ENCODE measurements at places on chromosomes 1 and 21.

DNA sequence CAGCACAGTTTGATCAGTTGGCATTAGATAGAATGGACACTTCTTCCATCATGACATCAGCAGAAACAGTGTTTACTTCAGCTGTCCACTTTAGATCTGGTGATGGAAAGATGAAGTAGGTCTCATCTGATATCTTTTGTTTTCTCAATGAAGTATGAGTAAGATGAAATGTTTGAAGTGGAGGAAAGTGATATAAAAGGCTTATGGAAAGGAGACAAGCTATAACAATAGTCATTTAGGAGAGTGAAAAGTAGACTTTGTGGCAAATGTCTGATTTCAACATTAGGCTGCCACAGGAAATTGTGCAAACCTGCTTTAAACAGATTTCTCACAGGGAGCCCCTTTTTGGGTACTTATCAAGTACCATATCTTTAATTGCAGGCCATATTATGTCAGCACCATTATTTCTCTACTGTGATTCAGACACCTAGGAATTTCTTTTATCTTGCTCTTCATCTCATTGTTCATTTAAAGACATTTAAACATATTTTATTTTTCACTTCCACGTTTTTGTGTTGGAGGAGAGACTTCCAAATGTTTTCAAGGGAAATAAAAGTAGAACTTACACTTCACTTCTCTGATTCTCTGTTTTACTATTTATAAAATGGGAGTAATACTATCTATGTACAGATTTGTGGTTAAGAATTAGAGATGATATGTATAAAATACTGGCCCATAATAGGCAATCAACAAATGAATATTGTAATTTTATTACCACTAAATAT lies 18.1 kb downstream of the PDC start:
- DNase-seq, result no peak

DNA sequence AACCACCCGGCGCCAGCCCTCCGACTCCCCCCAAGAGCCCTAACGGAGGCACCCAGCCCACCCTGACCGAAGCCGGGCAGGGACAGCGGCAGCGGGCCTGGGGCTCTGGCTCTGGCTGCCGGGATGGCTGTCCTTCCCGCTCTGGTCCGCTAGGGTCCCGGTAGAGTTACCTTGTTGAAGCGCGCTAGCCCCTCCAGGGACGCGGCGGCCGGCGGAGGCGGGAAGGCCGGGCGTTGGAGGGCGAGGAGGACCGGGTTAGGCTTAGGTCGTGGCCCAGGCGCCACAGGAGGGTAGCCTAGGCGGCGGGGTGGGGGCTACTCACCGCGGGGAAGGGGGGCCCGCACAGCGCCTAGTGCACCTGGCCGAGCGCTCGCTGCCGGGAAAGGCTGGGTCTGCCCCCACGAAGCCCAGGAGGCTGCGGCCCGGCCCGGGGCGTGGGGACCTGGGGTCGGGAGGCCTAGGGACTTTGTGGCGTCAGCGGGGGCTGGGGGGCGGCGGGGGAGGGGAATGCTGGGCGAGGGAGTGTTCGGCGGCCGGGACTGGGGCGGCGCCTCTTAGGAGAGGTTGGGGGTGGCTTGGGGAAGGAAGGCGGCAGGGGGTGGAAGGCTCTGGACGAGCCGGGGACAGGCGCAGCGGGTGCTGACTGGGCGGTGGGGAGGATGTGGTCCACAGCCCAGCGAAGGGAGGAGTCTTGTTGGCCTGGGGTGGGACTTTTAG lies at the start of gene TRIM17:
Gene TRIM17 (minus strand): TSS at position 645 of the 717 bp plus-strand sequence. CDS start 1,789 bp downstream, outside the sequence.
- no peak for DNase-seq

- no peak for DNase-seq
These were observed 6.9 kb downstream of the PLCH2 start for GRCh38 chr1:2483026-2483425.

GRCh38 chr1:76013206-76013581 lies 61.4 kb upstream of the ST6GALNAC3 start:
- no peak for DNase-seq

DNA sequence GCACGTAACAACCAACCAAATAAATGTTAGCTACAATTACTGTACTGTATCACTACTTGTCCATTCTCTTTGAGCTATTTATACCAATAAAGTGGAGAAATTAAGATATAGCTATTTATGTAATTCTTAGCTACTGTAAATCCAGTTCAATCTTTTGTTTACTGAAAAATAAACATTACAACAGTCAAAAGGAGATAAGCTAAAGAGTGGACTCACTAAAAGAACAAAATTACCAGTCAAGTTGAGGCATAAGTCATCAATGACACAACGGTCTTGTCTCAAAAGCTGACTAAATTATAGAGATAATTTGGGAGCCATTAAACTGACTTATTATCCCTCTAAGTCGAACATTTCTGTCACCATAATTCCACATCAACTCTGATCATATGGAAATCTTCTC lies 22.5 kb downstream of the TGFBR3 start:
- DNase-seq, result no peak

- DNase-seq, result no peak
These were observed 33.4 kb upstream of the NID1 start for GRCh38 chr1:236098267-236098666.

GRCh38 chr1:184870319-184870718 lies 104.0 kb downstream of the NIBAN1 start:
- no peak for DNase-seq

DNA sequence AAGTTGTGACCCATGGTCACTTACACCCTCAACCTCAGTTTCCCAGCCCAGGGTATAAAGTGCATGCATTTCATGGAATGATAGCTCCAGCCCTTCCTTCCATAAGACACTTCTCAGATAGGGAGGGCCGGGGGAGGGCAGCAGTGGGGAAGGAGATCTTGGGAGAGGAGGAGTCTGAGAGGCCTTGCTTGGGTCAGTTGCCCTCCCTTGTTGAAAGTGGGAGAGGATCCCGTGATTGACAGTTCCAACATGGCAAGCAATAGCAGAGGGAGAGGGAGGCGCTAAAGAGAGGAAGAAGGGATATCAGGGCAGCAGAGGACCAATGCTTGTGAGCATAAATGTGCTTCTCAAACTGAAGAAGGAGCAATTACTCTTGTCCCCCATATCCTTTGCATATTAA lies 244.4 kb downstream of the CHRM3 start:
- no peak for DNase-seq

DNA sequence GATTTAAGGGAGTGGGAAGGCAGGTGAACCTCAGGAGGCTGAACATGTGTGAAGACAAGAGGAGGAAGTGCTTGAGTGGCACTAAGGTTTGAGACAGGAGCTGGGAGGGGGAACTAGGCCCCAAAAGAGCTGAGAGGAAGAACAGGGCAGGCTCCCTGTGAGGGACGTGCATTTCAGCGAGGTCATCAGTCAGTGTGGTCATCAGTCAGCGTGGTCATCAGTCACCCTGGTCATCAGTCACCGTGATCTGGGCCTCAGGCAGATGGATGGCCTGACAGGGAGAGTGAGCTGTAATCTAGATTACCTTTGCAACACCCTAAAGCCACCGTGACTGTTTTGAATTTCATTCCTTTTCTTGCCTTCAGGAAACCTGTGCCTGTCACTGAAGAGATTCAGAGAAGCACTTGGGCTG lies 29.1 kb downstream of the VTCN1 start:
- DNase-seq, result no peak

GRCh38 chr1:181251001-181251712 lies 162.7 kb downstream of the IER5 start:
- no peak for DNase-seq

- DNase-seq, result no peak
These were observed 66.5 kb upstream of the LRRN2 start for GRCh38 chr1:204751883-204752687.

DNA sequence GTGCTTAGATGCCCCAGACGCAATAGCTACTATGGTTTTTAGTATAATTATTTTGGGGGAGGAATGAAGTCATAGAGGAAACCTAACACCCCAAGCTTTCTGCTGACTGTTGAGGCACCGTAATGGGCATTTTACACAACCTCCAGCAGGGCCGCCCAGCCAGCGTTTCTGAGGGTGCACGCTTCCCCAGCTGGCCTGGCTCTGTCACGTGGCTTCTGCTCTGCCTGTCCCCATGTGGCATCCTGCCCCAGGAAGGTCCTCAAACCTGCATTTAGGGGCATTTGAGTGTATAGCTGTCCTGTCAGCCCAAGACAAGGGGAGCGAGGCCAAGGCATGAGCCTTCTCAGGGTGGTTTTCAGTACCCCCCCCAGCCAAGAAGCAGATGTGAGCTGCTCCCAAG lies 10.4 kb upstream of the NEK2 start:
- DNase-seq, result no peak

- no peak for DNase-seq
These were observed 75.2 kb downstream of the RERE start for GRCh38 chr1:8742022-8742924.

- DNase-seq, result peak; percentile 81
These were observed 1.2 kb downstream of the ANP32E start for GRCh38 chr1:150234566-150235293.

All from stimulated activated CD4-positive, alpha-beta T cell treated with anti-CD3 and anti-CD28 coated beads, Interleukin-15, amount 100 ng/mL, for 1 hour (primary cell).